ENCODE measurements at places on chromosomes 4 and X. TPM values are rescaled to one million over a fixed set of nuclear protein-coding genes. Genes with fewer than 3 reads are reported as not detected.

The TCEAL6 gene
- not detected for total RNA-seq

GRCh38 chr4:48945981-48946380 lies 39.4 kb upstream of the OCIAD2 start:
- peaks cover 19% of the 10 kb centered on the region for H3K27me3 ChIP-seq
- no peak for DNase-seq
- no peak overlapping the region for H3K27ac ChIP-seq
- H3K4me1 ChIP-seq, result no peaks in the 10 kb centered on the region
- H3K36me3 ChIP-seq, result no peaks in the 10 kb centered on the region

The ITIH6 gene
- total RNA-seq, result not detected

The BEX4 gene
- total RNA-seq, result 12.9 TPM

DNA sequence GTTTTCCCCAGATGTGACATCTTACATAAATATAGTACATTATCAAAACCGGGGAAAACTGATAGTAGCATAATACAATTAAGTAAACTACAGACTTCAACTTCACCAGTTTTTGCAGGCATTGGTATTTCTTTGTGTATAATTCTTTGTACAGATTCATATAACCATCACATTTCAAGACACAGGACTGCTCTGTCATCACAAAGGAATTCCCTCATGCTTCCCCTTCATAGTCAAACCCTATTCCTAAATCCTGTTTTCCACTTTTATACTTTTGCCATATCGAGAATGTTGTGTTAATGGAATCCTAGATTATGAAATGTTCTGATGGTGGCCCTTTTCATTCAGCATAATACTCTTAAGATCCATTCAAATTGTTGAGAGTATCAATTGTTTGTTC lies 36.0 kb downstream of the STIM2 start:
- peaks cover 24% of the 10 kb centered on the region for H3K36me3 ChIP-seq
- H3K27ac ChIP-seq, result no peak overlapping the region
- H3K27me3 ChIP-seq, result no peaks in the 10 kb centered on the region

DNA sequence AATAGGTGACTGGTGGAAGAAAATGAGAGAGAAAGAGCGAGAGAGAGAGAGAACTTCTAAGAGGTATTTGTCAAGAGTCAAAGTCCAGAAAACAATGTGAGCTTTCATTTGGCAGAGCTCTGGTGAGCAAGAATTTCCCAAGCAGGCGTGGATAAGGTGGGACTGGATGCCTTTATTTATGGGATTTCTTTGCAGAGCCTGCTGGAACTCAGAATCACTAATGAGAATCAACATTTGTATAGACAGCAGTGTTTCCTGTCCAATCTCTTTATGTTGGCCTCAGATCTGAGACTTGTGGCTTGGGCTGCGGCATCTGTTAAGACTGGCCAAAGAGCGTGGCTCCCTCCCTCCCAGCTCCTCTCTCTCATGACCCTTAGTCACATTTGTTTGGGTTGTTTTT lies 67.9 kb upstream of the TBL1X start:
- no peak overlapping the region for H3K4me3 ChIP-seq
- no peak overlapping the region for H3K27ac ChIP-seq
- no peaks in the 10 kb centered on the region for H3K36me3 ChIP-seq
- no peak for DNase-seq

The MAB21L2 gene
- total RNA-seq, result not detected

DNA sequence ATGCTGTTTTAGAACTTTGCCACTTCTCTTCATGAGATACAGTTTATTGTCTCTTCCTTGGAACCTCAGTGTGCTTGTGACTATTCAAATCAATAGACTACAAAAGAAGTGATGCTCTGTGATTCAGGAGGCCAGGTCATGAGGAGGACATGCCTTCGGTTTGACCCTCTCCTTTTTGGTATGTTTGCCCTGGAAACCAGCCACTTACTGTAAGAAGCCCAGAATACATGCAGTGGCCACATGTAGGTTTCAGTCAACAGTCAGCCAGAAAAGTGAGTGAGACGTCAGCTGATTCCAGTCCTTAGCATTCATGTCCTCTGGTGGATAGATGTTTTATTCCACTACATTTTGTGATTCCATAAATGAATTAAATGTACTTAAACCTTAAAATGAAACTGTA lies 328.7 kb downstream of the PCDH18 start:
- no peak overlapping the region for H3K4me3 ChIP-seq
- no peaks in the 10 kb centered on the region for H3K36me3 ChIP-seq
- DNase-seq, result no peak
- no peak overlapping the region for H3K27ac ChIP-seq

- no peak for DNase-seq
- H3K36me3 ChIP-seq, result no peaks in the 10 kb centered on the region
- no peak overlapping the region for H3K27ac ChIP-seq
- H3K4me3 ChIP-seq, result no peak overlapping the region
- H3K4me1 ChIP-seq, result no peaks in the 10 kb centered on the region
- no peaks in the 10 kb centered on the region for H3K27me3 ChIP-seq
Measured at GRCh38 chr4:13162886-13163285, 321.3 kb downstream of the RAB28 start.
